ENCODE measurements at places on chromosomes 2 and 18. TPM values are rescaled to one million over a fixed set of nuclear protein-coding genes. Genes with fewer than 3 reads are reported as not detected.

Gene GALNT5
- not detected for total RNA-seq

Gene ABCG8
- total RNA-seq: 0.23 TPM

Gene AAMP
- total RNA-seq: 58.6 TPM

Gene ZNF396
- total RNA-seq: 1.2 TPM

Gene TBR1
- not detected for total RNA-seq

DNA sequence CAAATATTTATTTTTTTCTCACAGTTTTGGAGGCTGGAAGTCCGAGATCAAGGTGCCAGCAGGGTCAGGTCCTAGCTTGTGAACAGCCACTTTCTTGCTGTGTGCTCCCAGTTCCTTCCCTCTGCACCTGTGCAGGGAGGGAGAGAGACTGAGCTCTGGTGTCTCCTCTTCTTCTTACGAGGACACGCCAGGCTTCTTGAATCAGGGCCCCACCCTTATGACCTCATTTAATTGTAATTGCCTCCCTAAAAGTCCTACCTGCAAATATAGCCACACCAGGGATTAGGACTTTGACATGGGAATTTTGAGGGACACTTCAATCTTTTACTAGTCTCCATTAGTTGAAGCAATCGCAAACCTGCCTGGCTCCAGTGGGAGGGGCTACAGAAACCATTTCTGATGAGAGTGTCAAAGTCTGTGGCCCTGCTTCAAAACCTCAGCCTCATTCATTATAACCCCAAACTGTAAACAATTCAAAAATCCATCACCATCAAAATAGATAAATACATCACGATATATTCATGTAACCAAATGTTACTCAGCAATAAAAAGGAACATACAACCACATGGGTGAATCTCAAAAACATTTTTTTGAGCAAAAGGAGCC is 18.2 kb upstream of the SEH1L start:
- no peak overlapping the region for H3K27ac ChIP-seq
- no peak overlapping the region for H3K4me3 ChIP-seq
- H3K4me1 ChIP-seq: peaks cover 4% of the 10 kb centered on the region
- DNase-seq: no peak

- no peak overlapping the region for H3K27ac ChIP-seq
- no peaks in the 10 kb centered on the region for H3K36me3 ChIP-seq
- DNase-seq: no peak
- no peaks in the 10 kb centered on the region for H3K4me1 ChIP-seq
These were observed 767.0 kb downstream of the SLC4A3 start for GRCh38 chr2:220394433-220394832.

- H3K4me1 ChIP-seq: no peaks in the 10 kb centered on the region
- DNase-seq: no peak
- H3K4me3 ChIP-seq: no peak overlapping the region
These were observed 21.7 kb upstream of the ABCA12 start for GRCh38 chr2:215160081-215160480.

- no peak for DNase-seq
- peaks cover 87% of the 10 kb centered on the region for H3K4me1 ChIP-seq
- no peaks in the 10 kb centered on the region for H3K36me3 ChIP-seq
- H3K27ac ChIP-seq: peak overlapping the region; percentile 85
- H3K27me3 ChIP-seq: no peaks in the 10 kb centered on the region
- H3K4me3 ChIP-seq: peak overlapping the region; percentile 53
These were observed 579 bp downstream of the STAT4 start for GRCh38 chr2:191150230-191150599.

GRCh38 chr18:47507651-47508050 is 256.2 kb upstream of the SKOR2 start:
- no peaks in the 10 kb centered on the region for H3K4me1 ChIP-seq
- no peaks in the 10 kb centered on the region for H3K36me3 ChIP-seq
- H3K27me3 ChIP-seq: no peaks in the 10 kb centered on the region
- H3K4me3 ChIP-seq: no peak overlapping the region

- no peaks in the 10 kb centered on the region for H3K36me3 ChIP-seq
- no peak overlapping the region for H3K4me3 ChIP-seq
- H3K4me1 ChIP-seq: peaks cover 35% of the 10 kb centered on the region
- no peak for DNase-seq
These were observed 33.9 kb upstream of the DARS1 start for GRCh38 chr2:136019306-136019705.

DNA sequence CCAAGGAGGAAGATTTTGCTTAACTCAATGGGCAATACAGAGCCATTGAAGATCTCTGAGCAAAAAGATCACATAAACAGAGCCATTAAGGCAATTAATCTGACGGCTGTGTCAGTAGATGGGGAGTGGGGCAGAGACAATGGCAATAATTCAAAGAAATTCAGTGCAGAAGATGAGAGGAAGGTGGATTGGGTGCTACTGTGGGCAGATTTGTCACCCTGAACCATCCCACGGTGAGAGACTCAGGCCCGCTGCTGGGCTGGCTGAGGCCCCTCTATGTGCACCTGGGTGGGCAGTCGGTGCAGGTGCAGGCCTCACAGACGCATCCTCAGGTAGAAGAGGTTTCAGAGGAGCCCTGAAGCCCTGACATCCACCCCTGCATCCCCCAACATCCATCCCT is 458.6 kb downstream of the EIPR1 start:
- no peak overlapping the region for H3K27ac ChIP-seq
- no peaks in the 10 kb centered on the region for H3K36me3 ChIP-seq
- H3K4me3 ChIP-seq: no peak overlapping the region
- DNase-seq: no peak

Data from spleen (tissue), 13 donors.